Stimulated activated CD4-positive, alpha-beta T cell treated with anti-CD3 and anti-CD28 coated beads, Interleukin-15, amount 100 ng/mL, for 48 hours (primary cell): ENCODE measurements at places on chromosomes 5 and 9.

GRCh38 chr5:138965626-138966025 lies 90.5 kb upstream of the LRRTM2 start:
- no peak for DNase-seq

GRCh38 chr5:61290791-61291210 lies 41.3 kb upstream of the ZSWIM6 start:
- no peak for DNase-seq

DNA sequence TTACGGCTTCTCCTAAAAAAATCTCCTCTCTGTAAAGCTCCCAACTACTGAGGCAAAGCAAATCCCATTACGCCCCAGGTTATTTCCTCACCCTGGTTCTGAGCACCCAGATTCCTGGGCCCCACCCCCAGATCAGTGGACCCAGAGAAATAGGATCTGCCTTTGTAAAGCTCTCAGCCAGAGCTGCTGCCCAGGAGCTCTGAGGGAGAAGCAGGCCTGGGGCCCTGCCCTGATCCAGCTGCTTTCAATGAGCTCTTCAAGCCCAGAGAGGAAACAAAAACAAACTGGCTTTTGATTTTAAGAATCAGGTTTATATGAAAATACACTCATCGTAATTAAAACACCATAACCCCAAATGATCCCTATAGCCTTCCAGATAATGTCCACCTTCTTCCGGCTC lies 124.5 kb downstream of the C5orf15 start:
- no peak for DNase-seq

- no peak for DNase-seq
These were observed 8.0 kb downstream of the NTNG2 start for GRCh38 chr9:132169672-132170392.

- DNase-seq, result no peak
These were observed 20.7 kb upstream of the JADE2 start for GRCh38 chr5:134504629-134505300.

DNA sequence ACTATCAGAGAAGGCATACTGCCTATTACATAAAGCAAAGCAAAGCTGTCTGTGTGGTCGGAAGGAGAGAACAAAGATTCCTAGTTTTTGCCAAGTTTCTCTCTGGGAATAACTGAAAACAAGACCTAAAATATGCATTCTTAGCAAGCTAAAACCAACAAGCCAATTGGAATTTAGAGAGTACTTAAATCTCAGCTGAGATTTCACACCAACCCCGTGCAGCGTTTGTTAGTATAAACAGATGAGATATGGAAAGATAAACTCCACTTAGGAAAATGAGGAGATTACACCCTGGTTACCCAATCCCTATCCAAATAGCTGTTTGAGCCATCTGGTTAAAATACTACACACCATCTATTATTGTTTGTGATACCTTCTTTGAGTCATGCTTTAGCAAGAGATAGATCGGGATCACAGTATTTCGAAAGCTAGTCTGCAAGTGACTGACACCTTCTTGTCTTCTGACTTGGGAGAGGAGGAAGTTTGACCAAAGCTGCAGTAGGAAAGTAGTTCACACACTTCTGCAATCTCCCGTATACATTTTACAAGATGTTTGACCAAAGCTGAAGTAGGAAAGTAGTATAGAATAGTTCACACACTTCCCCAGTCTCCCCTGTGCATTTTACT lies 18.2 kb downstream of the FAF2 start:
- DNase-seq, result no peak

DNA sequence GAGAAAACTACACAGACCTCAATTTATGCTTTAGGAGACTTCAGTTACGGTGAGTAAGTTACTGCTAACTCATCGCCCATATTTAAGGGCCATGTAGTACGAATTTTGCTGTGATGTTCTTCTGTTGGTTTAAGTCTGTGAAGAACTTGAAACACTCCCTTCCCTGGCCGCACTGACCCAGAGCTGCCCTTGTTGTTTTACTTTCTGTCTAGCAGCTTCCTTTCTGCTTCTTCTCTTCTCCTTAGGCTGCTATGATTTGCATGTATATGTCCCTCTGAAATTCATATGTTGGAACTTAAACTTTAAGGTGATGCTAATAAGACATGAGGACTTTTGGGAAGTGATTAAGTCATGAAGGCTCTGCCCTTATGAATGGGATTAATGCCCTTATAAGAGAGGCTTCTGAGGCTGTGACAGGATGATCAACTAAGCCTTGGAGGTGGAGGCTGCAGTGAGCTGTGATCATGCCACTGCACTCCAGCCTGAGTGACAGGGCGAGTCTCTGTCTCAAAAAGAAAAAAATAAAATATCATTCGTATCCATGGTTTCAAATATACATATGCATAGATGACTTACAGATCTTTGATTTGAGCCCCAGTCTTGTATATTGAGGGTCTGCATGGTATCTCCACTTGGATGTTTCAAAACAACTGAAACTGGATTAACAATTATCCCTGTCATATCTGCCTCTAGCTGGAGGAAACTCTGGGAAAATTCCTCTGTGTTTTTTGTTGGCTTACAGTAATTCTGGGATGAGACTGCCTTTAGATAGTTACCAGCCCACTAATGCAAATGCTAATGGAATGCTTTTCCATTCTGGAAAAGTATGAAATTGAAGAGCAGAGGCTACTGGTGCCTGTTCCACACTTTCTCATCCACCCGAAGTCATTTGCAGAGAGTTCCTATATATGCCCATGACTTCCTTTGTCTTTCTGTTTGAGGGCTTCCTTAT lies 263.4 kb upstream of the ACTBL2 start:
- no peak for DNase-seq

GRCh38 chr5:156399323-156399722 lies 72.4 kb downstream of the SGCD start:
- no peak for DNase-seq

GRCh38 chr9:113462781-113463286 lies 693 bp upstream of the RGS3 start:
- no peak for DNase-seq

- no peak for DNase-seq
These were observed 165.2 kb downstream of the NR2F1-AS1 start for GRCh38 chr5:93415819-93416218.

DNA sequence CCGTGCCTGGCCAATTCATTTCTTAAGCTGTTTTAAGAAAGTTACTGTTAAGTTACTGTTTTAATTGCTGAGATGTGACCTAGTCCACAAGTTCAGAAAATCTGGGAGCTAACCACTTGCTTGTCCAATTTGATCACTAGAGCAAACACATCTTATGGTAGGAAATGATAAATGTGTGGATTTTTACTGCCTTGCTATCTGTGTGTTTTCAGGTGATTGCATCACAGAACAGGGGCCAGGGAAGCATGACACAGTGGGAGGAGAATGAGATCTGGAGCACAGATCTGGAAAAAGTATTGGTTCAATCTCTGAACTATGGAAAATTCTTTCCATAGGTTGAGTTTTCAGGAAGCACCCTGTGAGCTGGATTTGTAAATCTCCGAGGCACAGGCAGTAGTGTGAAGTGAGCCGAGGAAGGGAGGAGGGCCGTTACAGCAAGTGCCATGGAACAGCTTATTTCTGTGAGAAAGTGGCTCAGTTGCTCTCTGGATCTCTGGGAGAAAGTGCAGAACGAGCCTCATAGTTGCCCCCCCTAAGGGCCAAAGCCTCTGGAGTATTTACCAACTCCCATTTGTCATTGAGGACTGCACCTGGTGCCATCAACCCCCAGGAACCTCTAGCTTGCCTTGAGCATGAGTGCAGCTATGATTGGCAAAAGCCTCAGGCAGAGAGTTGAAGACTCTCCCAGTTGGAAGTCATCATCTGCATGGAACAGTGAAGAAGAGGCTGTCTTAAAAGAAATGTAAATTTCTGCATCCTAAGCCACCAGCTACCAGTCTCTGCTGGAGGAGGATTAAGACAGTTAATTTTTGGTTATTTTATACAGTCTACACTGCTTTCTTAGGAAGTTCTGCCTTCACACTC lies 161.8 kb upstream of the CLINT1 start:
- no peak for DNase-seq

GRCh38 chr9:122221183-122221811 lies 7.5 kb downstream of the LHX6 start:
- no peak for DNase-seq

DNA sequence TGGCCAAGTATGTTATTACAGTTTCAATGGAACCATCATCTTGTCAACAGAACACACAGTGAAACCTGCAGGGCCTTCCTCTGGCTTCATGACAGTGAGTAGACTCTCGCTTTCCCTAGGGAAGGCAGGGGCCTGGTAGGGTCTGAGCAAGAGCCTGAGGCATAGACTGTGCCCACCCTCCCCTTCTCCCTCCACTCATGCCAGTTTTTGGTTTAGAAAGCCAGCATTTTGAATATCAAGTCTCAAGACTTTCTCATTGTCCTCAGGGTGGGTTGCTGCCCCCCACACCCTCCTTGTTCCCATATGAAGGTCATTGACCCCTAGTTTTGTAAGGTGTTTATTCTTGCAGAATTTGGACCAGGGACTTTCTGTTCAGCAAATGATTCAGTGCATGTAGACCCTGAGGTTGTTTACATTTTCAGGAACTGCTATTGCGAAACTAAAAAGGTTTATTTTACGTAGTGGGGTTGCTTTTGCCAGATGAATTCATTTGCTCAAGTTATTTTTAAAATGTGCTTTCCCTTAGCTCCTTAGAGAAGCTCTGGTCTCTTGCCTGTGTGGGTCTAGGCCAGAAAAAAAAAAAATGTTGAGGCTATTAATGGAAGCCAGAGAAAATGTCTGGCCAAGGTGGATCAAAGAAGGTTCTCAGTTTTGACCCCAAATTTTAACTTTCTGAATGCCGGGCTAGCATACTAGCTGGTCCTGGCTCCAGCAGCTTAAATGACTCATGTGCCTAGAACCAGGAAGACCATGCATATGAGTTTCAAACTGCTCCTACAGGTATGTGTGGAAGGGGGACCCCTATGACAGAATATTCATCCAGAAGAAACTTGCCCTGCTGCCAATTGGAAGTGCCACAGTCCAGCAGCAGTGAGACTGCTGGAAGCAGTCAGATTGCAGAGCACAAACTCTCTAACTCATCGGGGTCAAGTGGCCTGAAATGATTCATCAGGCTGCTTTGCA lies 10.1 kb upstream of the MOB3B start:
- DNase-seq, result no peak

- no peak for DNase-seq
These were observed 16.9 kb downstream of the SLC25A48 start for GRCh38 chr5:135851186-135851914.

GRCh38 chr9:33750839-33751339 lies 44.5 kb upstream of the PRSS3 start:
- no peak for DNase-seq

GRCh38 chr5:122264610-122265009 lies 47.4 kb upstream of the SNCAIP start:
- DNase-seq, result no peak

DNA sequence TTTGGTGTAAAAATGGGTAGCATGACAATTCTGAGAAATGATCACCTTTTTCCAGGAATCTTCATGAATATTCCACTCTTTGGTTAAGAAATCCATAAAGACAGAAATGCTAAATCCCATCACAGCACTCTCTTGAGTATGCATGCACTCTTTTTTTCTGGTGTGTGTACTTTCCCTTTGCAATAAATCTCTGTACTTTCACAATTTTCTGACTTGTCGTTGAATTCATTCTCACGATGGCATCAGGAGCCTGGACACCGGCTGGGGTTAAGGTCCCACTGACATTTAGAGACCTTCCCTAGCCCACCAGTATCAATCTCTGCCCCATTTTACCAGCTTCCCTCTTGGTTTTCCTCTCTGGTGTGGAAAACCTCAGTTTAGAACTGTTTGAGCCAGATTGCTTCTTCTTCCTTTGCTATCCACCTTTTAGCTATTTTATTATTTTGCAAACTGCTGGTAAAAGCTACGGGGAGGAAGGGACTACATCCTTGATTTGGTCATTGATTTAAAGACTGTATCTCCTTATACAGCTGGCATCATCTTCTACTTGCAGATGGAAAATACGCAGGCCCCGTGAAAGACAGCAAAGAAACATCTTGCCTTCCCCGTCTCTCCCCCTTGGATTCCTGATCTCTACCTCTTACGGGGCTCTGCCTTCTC lies 59.9 kb upstream of the ZFR start:
- DNase-seq, result no peak

GRCh38 chr5:143404416-143405062 lies 1.1 kb upstream of the NR3C1 start:
- peak; percentile 54 for DNase-seq

DNA sequence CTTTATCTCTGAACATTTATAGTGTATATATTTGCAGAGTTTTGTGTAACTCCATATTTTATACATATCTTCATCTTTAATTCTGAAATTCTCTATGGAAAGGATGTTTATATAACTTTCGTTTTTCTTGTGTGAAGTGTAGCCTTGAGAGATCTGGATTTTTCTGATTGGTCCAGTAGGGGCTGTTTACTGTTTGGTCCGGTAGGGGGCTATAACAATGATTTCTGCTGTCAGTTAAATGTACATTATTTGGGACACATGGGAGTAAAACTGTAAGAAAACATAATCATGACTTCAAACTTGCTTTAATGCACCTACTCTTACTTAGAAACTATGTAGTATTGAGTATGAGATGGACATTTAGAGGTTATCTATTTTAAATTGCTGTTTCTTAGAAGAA lies 527.1 kb upstream of the ARRDC3 start:
- DNase-seq, result no peak

- no peak for DNase-seq
These were observed 242.3 kb upstream of the BRINP1 start for GRCh38 chr9:119611565-119611964.

DNA sequence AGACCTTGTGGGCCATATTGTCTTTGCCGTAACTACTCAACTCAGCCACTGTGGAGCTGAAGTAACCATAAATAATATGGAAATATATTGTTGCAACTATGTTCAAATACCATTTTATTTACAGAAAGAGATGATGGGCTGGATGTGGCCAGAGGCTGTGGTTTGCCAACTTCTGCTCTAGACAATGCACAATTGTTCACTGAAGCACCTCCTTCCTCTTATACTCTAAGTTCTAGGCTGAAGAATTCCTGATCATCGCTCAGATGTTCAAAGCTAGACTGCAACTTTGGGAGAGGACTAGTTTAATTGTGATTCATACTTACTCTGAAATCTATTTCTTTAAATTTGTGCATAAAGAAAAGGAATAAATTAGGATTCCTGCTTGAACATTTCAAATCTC lies 245.0 kb downstream of the TAF11L14 start:
- DNase-seq, result no peak

- DNase-seq, result no peak
These were observed 8.5 kb downstream of the RXFP3 start for GRCh38 chr5:33944543-33945132.

DNA sequence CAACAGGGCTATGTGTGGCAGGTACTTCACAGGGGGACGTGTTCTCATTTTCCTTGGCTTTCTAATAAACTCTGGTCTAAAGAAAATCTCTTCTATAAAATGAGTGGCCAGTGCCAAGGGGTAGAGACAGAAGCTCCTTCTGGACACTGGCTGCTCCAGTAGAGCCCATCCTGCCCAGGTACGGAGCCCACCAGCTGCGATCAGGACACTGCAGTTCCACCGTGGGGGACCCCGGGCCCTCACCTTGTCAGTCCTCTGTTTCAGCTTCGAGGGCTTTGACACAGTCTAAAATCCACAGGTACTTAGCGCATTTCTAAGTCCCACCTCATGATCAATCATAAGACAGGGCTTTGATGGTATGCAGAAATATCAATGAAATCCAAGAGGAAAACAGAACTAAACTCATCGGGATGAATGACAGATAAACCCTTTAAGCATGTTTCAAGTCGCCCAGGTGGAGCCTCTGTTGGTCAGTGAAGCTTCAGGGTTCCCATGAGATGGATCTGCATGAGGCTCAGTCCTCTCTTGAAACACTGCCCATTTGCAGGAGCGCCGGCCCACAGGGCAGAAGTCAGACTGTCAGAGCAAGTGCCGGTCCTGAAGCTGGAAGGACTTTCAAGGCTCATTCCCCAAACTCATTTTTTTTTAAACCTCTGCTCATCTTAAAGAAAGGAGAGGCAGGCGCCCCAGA lies 20.3 kb upstream of the TERT start:
- DNase-seq, result no peak

- DNase-seq, result no peak
These were observed 697.5 kb downstream of the SEMA5A start for GRCh38 chr5:8848366-8848765.
